ENCODE measurements at places on chromosomes 1 and 21.

DNA sequence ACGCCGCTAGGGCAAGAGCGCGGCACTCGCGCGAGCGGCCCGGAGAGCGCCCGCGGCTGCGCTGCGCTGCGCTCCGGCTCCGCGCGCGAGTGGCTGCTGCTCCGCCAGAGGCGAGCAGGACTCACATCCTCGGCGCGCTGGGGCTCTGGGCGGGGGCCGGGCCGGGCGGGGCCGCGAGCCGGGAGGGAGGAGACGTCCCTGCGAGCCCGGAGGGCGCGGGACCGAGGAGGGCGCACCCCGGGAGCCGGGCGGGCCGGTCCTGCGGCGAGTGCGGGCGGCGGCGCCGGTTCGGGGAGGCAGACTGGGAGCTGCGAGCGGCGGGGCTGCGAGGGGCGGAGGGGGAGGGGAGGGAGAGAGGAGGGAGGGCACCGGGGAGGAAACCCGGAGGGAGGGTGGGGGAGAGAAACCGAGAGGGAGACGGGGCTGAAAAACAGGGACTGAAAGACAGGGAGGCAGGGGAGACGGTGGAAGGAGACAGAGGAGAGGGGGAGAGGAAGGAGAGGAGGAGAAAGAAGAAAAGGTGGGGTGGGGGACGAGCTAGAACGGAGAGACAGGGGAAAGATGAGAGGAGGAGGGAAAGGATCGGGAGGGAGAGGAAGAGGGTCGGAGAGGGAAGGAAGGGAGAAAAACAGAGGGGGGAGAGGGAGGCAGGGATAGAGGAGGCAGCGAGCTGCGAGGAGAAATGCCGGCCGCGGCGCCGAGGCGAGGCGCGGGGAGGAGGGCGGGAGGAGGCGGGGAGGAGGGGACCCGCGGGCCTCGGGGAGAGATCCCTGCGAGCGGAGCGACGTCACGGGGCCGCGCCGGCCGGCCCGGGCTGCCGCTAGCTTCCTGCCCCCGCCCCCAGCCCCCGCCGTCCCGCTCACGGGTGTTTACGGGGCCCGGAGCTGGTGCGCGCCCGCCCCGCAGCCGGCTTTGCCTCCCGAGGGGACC is at the start of gene CAMK2N1:
Gene CAMK2N1, minus strand, starts transcription at position 684 of the 930 bp plus-strand sequence. CDS start 831 bp downstream, outside the sequence.
- DNase-seq, result peak; percentile 27

DNA sequence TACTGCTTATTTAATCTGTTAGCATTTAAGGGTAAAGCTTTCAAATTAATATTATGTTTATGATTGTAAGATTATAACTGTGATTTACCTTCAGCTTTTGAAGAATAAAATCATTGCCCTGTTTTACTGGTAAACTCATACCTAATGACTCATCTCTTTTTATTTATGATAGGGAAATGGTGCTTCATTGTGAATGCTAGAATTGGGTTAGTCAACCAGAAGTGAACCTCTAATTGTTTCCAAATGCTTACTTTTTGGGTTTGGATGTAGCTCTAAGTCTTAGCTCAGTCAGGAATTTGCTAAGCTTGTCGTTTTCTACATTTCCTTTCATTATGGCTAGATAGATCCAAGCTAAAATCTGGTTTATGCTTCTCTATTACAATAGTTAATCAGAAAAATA is 59.4 kb downstream of the SLC30A7 start:
- no peak for DNase-seq

DNA sequence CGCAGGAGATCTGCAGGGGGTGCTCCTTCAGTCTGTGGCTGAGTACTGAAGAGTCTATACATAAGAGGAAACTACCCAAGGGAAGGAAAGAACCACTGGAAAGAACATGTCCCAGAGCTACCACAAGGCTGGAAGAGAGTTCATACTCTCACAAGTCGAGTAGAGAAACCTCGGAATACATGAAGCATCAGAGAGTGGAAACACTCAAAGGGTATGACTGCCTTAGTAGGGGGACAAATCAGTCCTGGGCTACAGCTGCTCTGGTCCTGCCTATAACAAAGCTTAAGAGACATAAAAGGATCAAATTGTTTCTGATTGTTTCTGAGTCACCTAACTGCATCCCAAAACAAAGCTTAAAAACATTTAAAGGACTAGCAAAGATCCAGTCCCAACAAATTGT is 27.4 kb downstream of the TMEM50B start:
- no peak for DNase-seq

DNA sequence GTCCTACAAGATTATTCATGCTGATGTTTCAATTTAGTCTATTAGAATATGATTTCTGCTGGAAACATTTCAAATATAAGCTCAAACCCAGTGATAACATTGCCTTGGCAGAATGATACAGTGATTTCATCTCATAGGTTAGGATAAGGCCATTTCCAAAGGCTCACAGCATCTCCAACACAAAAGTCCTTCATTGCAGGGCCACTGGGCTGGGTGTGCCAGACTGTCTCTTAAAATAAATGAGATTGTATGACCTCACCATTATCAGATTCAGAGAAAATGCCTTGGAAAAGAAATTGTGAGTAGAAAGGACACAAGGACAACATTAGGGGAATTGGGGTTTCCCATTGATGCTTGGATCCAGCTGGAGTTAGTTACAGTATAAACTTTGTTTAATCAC is 30.4 kb downstream of the NGF start:
- DNase-seq, result no peak

DNA sequence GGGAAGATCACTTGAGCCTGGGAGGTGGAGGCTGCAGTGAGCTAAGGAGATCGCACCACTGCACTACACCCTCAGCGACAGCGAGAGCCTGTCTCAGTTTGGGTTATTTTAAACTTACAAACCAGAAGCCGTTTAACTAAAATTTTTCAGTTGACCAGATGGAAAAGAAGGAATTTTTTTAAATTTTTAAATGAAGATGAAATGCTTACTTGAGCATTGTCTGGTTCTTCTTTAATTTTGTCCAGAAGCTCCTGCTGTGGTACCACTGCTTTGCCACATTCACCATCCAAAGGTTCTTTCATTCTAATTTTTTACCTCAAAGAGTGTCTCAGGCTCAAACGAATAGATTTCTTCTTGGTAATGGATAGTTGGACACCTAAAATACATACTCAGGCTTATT is 1.4 kb downstream of the ZMYM6 start:
- no peak for DNase-seq

GRCh38 chr1:1121611-1122077 is 5.8 kb upstream of the C1orf159 start:
- no peak for DNase-seq

DNA sequence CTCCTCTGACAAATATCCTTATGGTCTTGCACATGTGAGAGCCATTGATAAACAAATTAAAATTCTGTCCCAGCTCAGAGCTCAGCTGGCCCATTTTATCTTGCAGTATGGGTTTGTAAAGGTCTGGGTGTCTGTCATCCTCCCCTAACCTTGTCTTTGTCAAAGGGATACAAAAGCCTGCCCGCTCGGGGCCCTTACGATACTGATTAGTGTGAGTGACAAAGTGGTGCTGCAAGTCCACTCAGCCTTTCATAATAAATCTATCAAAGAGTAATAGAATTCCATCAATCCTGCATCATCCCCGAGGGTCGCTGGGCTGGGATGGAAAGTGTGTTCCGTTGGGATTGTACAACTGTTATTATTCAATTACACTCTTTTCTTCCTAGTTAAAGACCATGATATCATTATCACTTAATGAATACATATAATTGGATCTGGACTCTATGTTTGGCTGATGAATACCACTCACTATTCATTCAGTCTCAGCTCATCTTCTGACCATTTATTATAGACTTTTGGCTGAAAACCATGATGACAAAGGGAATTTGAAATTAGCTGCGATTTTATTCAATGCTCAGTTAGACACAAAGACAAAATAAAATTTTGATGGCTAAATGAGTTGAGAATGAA is 122.5 kb upstream of the FOXD3 start:
- DNase-seq, result no peak

DNA sequence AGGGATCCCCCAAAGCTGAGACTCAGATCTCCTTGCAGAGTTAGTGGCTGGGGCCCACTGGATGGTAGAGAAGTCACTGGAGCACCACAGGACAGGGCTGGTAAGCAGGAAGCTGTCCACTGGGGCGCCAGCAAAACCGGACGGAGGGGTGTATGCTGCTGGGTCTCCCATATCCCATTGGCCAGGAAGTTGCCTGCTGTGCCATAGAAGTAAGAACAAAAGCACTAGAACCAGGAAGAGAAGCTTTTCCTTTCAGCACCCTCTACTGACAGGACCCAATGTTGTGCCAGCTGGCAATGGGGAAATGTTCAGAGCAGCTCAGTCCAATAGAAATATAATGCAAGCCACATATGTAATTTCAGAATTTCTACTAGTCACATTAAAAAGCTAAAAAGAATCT is 146.6 kb downstream of the SPATA46 start:
- DNase-seq, result peak; percentile 47

DNA sequence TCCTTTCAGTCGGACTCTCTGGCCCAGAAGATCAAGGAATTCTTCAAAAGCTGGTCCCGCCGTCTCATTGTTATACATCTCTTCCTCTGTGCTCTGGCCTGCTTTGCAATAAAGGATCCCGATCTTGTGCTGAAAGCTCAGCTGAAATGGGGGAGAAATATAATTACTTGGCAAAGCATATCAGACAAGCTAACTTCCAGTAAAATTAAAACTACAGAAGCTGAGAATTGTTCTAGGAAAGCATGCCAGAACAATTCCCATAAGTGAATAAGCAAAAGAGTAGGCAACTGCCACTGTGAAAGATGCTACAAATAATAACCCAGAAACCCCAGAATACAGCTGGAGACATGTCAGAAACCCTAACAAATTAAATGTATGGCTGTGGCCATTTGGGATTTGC is 146.1 kb downstream of the SIPA1L2 start:
- no peak for DNase-seq

GRCh38 chr1:116326486-116326885 is 46.6 kb upstream of the ATP1A1 start:
- no peak for DNase-seq

DNA sequence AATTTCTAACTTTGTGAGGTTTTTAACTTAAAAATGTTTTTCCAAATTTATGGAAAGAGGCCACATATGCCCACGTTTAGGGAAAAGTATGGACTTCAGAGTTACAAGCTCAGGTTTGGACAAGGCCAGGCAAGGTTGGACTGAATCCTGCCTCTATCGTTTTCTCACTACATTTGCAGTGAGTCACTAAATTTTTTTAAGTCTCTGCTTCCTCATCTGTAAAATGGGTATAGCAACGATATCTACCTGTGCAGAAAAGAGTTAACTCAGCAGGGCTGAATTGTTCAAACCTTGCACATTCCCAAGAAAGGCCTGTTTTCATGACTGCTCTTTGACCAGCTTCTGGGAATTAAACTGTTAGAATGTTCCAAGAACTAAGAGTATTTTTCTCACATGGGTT is 159.1 kb downstream of the LTN1 start:
- DNase-seq, result no peak

DNA sequence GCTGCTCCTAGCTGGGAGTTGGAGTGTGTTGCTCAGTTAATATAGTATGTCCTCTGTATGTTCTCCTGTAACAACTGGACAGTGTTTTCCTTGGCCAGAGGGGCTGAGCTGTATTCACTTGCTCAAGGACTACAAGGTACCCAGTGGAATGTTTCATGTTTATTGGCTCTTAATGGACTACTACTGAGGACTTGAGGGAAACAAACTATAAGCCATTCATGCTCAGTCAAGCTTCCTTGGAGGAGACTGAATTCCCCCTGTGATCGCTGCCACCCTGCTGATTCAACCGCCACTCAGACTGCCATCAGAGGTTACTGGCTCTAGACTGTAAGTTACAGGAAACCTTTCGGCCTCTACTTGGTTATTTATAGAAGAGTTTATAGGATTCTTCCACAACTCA is 166.6 kb downstream of the ZC3H11B start:
- no peak for DNase-seq

DNA sequence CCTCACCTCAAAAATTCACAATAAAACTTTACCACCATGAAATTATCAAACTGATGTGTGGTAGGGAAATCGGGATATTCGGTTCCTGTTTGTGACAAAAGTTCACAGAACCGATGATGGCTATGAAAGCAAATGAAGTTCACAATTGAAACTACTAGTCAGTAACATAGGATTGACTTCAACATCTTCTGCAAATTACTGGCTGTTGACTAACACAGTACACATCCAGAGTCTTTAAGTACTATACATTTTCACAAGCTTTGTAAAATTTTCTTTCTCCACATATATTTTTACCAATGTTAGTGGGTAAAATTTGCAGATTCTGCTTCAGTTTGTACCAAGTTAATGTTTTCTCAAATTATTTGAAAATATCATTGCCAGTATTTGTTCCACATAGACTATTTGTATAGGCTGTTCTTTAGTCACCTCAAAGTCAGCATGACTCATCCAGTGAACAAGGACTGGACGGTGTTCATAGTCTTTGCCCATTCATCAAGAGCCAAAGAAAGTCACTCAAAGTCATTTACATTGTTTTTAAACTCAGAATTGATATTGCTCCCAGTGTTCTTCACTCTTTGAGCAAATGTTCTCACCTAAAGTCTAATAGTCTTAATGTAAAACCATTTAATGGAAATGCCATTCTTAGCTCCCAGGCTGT is 213.4 kb downstream of the USP25 start:
- no peak for DNase-seq

DNA sequence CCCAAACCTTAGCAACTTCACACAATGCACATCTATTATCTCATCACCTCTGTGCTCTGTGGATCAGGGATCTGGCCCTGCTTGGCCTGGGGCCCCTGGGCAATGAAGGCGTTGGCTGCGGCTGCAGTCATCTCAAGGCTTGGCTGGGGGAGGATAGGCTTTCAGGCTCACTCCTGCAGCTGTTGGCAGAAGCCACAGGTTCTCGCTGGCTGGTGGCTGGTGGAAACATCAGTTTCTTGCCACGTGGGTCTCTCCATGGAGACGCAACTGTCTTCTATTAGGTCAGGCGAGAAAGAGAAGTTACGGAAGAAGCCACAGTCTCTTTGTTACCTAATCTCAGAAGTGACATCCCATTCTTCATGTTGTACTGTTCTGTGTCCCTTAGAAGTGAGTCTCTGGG is 3.6 kb upstream of the NPPA start:
- no peak for DNase-seq

DNA sequence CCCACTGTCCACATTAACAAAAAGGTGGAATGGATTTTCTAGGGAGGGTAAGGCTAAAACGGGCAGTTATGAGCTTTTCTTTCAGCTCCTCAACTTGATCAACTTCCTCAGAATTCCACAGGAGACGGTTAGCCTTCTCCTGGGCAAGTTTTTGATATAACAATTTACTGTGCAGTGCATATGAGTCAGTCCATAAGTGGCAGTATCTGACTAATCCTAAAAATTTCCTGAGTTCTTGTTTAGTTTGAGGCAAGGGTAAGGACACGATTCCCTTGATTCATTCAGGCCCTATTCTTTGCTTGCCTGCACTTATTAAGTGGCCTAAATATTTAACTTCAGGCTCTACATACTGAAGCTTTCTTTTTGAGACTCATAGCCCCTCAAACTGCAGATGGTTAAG is 6.2 kb upstream of the AADACL3 start:
- DNase-seq, result no peak
